ENCODE measurements at places on chromosomes 13 and 19.

DNA sequence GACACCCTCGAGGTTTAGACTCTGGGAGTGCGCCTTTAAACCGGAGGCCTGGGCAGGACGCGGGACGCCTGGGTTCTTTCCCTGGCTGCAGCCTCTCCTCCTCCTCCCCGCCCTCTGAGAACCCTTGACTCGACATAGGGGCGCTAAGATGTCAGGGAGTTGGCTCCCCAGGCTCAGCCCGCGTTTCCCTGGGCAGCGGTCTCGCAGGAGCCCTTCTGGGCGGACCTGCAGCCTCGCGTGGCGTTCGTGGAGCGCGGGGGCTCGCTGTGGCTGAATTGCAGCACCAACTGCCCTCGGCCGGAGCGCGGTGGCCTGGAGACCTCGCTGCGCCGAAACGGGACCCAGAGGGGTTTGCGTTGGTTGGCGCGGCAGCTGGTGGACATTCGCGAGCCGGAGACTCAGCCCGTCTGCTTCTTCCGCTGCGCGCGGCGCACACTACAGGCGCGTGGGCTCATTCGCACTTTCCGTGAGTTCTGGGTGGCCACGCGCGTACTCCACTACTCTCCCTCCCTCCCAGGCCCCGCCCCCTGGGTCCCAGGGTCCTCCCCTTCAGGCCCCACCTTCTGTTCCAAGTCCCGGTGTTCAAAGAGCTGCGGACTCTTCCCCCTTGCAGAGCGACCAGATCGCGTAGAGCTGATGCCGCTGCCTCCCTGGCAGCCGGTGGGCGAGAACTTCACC is 1.3 kb downstream of the ICAM5 start:
- DNase-seq = no peak

DNA sequence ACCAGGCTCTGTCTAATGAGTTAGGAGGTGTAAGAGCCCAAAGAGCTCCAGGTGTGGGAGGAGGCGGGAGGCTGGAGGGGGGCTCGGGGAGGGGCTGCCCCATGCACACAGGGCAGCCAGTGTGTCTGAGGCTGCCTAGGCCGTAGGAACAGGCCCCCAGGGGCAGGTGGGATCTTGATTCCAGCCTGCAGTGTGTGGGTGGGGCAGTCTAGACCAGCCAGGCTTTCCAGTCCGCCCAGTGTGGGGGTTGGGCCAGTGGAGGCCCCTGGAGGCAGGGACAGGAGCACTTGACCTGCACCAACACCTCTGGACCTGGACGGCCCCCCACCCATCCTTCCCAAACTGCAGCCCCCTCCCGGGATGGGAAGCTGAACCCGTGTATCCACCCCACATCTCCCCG is 5.4 kb upstream of the CAMSAP3 start:
- no peak for DNase-seq

DNA sequence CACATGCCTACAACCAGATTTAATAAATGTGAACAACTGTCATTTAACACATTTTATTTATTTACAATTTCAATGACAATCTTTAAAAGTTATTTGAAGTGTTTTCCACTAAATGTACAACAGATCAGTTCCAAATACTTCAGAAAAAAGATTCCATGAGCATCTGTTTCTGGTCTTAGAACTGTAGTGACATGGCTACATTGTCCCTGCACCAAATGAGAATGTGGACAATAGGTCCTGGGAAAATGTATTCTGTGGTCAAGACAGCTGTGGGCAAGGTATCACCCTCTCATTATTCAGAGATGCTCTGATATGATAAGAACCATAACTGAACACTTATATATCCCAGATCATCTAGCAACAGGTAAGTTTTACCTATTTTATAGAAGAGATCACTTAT is 43.7 kb downstream of the ELF1 start:
- DNase-seq = no peak

- DNase-seq = no peak
These were observed 11.1 kb upstream of the SCN1B start for GRCh38 chr19:35019144-35019543.

DNA sequence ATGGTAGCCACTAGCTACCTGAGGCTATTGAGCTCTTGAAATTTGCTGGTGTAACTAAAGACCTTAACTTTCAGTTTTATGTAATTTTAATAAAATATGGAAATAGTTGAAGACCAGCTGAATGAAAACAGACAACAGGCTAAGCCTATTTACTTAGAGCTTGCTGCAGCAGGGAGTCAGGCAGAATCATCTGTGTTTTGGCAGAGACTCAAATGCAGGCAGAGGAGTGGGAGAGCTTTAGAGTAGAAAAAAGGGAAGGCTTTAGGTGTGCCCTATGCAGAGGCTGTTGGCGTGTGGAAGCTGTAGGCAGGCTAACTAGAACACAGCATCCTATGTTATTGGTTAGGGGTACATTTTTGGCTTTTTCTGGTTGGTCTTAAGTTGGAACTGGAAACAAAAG is 304.9 kb upstream of the NBEA start:
- DNase-seq = no peak

DNA sequence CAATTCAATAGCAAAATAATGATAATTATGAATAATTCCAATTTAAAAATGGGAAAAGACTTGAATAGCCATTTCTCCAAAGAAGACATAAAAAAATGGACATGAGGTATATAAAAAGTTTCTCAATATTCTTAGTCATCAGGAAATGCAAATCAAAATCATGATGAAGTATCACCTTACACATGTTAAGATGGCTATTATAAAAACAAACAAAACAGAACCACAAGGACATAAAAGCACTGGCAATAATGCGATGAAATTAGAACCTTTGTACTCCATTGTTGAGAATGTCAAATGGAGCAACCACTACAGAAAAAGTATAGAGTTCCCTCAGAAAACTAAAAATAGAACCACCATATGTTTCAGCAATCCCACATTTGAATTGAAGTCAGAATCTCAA is 1186.1 kb downstream of the SLITRK5 start:
- DNase-seq = no peak

- DNase-seq = no peak
These were observed 1.8 kb upstream of the SIGLEC12 start for GRCh38 chr19:51503286-51503817.

GRCh38 chr19:5844456-5845433 is 5.2 kb upstream of the FUT6 start:
- DNase-seq = no peak

DNA sequence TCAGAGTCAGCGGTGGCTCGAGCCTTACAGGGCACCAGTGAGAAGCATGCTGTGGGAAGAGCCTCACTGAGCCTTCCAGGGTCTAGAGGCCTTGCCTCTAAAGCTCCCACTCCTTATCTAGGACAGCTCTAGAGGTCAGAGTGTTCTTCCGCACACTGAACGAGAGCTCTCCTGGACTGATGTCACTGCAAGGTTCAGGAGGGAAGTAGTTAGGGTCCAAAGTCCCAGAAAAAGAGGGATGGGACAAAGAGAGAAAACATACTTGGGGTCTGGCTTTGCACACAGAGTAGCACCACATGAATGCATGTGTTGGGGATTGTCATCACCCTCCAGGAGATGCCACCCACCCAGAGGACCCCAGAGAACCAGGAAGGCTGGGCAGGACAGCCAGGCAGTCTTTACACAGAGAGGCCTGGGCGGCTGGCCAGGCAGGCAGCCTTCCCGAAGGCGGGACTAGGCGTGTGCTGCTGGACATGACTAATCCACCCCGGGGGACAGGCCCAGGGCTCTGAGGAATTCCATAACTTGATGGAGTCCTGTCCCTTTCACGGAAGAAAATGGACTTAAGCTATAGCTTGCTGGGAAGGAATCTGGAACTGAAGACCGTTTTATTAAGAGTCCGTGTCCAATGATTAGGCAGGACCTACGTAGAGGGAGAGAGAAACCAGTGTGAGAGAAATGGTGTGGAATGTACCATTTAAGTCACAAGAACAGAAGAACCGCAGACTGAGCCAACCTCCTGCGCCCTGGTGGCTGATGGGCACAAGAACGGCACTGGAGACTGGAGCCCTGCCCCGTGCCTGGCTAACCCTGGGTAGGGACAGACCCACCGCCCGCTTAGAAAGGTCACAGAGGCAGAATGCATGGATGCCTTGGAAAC is 16.6 kb upstream of the EPHX3 start:
- DNase-seq = peak; percentile 52

GRCh38 chr13:22836475-22836874 is 344.3 kb upstream of the SGCG start:
- DNase-seq = no peak

DNA sequence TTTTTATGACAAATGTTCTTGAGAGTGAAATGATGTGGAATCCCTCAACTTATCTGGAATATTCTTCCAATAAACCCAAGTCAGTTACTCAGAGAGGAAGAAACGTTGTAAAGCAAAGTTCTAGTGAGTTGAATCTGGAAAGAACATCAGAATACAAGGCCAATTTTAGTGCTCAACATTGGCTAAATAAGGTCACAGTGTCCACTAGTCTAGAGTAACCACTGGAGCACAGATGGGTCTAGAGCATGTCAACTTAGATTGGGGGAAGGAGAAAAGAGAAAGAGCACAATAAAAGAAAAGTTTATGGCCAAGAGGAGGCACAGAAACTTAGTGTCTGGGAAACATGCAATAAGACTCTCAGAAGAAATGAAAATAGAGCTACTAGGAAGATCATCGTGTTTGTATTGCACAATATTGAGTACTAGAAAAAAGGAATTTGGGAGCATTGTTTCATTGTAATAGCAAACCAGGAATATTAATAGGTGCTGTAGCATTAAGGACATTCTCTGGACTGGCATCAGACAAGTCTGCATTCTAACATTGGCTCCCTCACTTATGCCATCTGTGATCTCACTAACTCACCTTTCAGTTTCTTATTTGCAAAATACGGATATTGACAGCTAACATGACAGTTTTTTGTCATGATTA is 1318.5 kb downstream of the PCDH9 start:
- DNase-seq = no peak

- peak; percentile 35 for DNase-seq
These were observed 16.9 kb upstream of the BTBD2 start for GRCh38 chr19:2032296-2032941.

DNA sequence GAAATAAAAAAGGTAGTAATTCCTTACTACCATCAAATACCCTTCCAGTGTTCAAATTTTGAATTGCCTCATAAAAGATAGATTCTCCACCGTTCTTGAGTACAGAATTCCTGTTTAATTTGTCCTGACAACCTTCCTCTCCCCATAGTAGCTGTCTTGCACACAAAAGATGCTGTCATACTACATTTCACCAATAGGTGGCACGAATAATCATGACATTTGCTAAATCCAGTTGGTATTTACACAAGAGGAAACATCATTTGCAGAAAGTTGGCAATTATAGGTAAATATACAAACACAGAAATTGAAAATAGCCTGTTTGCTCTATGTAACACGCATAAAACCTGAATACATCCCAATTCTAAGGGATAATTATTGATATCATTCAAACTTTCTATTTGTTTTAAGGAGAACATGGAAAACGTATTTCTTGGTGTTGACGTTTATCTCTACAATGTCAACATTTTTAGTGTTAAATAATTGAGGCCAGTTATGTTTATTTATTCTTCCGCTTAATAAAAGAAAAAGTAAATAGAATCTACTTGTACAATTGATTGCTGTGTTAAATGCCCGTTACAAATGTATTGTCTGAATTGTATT is 58.3 kb upstream of the CLDN10 start:
- DNase-seq = peak; percentile 9

DNA sequence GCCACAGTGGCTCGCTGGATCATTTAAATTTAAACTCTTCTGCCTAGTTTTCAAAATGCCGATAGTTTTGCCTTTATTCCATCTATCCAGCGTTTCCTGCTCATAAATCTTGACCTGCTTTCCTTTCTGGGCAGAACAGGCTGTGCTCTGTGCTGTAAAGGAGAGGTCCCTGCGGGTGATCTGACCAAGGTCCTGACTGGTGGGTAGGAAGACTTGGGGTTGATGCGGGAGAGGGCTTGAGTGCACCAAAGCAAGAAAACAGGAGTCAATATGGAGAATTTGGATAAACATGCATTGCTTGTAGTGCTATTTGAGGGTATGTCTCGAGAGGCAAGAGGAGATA is 533.6 kb downstream of the MYO16 start:
- DNase-seq = no peak

- DNase-seq = no peak
These were observed 17.7 kb downstream of the HPN start for GRCh38 chr19:35059006-35059798.

DNA sequence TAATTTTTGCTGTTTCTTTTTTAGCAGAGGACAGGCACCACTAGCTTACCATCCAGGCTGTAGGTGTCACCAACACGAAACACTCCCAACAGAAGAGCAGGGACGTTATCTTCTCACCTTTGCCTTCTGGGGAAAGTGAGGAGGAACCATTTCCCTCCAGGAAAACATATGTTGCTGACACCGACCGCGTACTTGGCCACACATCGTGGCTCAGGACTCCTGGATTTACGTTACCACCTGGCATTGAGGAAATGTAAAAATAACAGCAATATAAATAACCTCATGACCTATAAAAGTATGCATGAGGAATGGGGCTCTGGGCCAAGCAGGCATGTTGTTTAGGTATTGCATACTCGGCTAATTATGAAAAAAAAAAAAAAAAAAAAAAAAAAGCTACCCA is 525.1 kb downstream of the MYO16 start:
- DNase-seq = no peak

GRCh38 chr13:79190932-79191331 is 215.1 kb downstream of the RBM26 start:
- no peak for DNase-seq

DNA sequence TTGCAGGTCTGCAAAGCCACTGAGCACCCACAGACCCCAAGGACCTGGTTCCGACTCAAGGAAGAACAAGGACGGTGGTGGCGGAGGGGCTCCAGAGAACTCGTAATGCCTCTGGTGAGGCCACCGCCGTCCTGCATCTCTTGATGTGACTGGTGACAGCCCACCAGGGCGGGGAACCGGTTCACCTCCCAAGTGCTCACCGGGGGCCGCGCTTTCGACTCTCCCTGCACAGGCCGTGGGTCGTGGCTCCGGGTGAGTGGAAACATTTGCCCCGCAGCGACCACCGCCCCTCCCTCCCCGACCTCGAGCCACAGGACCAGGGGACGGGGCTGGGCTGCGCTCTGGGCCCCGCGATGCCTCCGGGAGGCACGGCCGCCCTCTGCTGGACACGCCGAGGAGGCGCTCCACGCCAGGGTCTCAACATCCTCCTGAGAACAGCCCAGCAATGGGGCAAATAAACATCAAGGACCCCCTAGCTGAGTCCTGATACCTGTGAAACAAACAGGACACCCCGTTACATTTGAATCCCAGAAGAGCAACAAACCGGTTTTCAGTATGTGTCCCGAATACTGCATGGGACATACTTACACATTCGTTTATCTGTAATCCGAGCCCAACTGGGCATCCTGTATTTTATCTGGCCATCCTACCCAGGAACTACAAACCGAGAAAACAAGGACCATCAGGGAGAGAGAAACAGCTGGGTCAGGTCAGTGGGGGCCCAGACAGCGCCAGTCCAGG is 3.9 kb upstream of the PLPP2 start:
- no peak for DNase-seq

GRCh38 chr13:41313117-41313516 is 2.0 kb downstream of the NAA16 start:
- no peak for DNase-seq

GRCh38 chr19:6312018-6312417 is 21.4 kb downstream of the ACER1 start:
- DNase-seq = no peak

GRCh38 chr13:44972956-44973581 is 16.2 kb downstream of the NUFIP1 start:
- no peak for DNase-seq

GRCh38 chr13:37395544-37395943 is 203.0 kb downstream of the POSTN start:
- DNase-seq = no peak
